Stimulated activated CD8-positive, alpha-beta memory T cell treated with anti-CD3 and anti-CD28 coated beads, Interleukin-15, amount 100 ng/mL, for 48 hours (primary cell): ENCODE measurements at places on chromosomes 3 and 15.

GRCh38 chr15:80500021-80500420 is 95.8 kb downstream of the ARNT2 start:
- no peak for DNase-seq

- DNase-seq = no peak
These were observed 775 bp upstream of the MAPK6 start for GRCh38 chr15:52018244-52018643.

DNA sequence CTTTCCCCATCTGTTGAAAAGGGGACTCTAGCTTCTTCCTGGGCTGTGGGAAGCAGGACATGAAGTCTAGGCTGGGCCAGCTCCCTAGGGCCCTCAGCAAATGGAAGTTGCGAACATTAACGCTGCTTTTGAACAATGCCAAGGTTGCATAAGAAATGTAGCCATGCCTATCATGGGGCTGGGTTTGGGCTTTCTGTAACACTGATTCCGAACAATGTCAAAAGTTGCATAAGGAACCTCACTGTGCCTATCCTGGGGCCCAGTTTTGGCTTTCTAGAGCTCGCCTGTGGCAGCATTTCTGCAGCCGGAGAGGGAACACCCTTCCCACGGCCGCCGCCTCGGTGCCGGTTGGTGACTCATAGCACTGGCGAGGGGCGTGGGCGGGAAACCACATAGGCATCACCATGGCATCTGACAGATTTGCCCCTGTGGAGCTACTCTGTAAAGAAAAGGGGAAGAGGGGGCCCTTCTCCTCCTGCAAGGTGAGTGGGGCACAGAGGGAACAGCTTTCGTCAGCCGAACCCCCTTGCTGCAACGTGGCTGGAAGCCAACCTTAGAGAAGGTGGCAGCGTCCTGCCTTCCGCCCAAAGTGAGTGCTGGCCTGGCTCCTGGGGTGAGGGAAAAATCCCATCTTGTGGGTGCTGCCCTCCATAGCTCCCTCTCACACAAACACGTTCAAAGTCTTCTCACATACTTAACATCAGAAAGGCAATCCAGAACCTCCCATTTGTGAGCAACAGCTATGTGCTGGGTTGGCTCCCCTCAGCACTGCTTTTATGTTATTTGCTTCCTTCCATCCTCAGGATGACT is 46.6 kb upstream of the ATP2B2 start:
- peak; percentile 82 for DNase-seq

GRCh38 chr3:125126323-125126722 is 70.5 kb upstream of the HEG1 start:
- DNase-seq = no peak

DNA sequence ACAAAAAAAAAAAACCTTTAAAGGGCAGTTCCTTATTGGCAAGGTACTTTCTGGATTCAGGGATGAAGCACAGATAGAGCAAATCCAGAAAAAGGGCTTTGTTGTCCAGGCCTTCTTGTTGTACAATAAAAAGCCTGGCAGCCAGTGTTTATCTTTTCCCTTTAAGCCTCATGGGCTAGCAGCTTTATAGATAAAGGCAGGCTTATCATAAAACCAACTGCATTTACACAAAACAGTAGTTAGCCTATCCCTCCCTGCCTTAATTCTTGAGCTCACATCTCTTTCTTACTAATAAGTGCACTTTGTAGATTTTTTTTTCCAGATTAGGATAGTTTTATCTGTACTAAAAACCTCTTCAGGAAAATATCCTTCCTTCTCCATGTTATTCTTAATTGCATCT is 662.8 kb upstream of the CCDC54 start:
- no peak for DNase-seq

- no peak for DNase-seq
These were observed 32.8 kb downstream of the TKT start for GRCh38 chr3:53223025-53223424.

GRCh38 chr3:4309491-4310128 is 6.4 kb downstream of the SETMAR start:
- DNase-seq = no peak

GRCh38 chr3:2727101-2727500 is 383.1 kb downstream of the IL5RA start:
- DNase-seq = no peak

DNA sequence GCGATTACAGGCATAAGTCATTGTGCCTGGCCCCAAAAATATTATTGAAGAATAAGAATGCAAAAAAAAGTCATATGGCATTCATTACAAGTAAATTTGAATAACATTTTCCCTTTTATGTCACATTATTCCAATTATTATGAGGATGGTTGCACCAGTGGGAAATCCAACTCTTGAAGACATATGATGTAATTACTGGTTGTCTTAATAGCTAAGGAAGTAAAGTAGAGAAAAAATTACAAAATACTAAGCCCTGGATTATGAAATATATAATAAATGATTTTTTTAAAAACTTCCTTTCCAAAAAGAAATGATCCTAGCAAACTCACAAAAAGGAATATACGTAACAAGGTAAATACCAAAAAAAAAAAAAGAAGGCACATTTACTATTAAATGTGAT is 98.9 kb downstream of the FMN1 start:
- DNase-seq = no peak

- DNase-seq = no peak
These were observed 6.4 kb upstream of the NR1D2 start for GRCh38 chr3:23938688-23939087.

- no peak for DNase-seq
These were observed 76.0 kb downstream of the ZBBX start for GRCh38 chr3:167304077-167304476.

DNA sequence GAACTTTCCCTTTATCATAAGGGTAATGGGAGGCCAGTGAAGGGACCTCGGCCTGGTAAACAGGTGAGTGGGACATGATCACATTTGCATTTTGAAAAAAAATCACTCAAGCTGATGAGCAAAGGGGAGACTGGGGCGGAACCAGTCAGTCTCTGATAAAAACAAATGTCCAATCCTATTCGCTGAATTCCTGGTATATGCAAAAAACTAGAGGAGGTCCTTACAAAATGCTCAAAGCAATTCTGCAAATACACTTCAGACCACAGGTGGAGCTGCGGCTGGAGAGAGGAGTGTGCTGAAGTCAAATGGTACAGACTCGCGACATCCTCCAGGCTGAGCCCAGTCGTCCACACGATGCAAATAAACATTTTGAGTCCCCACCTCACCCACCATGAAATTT is 166.7 kb downstream of the FOXP1 start:
- no peak for DNase-seq

- no peak for DNase-seq
These were observed 49.7 kb downstream of the GATM start for GRCh38 chr15:45328663-45329062.

DNA sequence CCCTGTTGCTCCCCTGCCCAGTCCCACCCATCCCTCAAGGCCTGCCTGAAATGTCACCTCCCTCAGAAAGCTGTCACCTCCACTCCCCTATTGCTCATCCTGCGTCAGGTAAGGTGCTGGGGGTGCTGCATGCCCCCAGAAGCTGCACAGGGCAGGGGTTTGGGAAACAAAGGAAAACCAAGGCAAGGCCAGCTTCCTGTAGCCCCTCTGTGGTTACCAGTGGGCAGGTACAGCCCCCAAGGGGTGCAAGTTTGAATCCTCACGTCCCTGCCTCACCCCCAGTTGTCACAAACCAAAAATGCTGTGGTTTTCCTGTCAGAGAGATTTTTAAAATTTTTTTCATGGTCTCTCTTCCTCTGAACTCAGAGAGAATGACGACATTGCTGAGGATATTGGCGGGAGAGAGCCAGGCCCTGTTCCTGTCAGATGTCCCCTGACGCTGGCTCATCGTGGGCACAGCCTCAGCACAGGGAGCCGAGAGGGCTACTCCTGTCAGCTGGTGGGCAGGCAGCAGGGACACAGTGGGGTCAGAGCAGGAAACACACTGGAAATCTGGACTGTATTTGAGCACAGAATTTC is 27.0 kb downstream of the PSTPIP1 start:
- peak; percentile 53 for DNase-seq

DNA sequence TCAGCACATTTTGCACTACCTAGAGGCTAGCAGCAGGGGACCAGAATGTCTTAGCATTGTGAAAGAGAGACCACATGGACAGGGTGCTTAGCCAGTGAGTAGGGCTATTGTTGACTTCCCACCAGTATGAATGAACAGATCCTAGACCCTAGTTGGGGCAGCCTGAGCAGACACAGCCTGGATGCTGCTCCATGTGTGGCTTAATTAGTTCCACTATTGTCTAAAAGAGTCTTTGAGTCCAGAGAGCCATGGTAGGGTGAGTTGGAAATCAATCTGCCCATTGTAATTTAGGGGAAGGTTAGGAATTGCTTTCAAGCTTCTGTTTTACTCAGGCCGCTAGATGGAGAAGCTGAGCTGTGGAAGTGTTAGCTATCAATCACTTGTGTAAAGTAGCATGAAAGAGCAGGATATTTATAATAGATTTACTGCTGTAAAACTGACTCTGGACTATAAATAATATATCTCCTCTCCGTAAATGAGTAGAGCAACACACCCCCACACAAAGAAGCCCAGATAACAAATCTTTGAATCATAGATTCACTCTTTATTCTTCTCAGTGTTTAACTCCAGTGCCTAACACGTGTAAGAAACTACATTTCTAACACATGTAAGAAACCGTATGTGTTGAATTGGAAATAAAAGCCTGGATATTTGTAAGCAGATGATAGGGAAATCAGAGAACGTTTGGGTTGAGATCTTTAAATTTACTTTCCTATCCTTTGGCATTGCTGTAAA is 4.1 kb upstream of the GCSAM start:
- no peak for DNase-seq

DNA sequence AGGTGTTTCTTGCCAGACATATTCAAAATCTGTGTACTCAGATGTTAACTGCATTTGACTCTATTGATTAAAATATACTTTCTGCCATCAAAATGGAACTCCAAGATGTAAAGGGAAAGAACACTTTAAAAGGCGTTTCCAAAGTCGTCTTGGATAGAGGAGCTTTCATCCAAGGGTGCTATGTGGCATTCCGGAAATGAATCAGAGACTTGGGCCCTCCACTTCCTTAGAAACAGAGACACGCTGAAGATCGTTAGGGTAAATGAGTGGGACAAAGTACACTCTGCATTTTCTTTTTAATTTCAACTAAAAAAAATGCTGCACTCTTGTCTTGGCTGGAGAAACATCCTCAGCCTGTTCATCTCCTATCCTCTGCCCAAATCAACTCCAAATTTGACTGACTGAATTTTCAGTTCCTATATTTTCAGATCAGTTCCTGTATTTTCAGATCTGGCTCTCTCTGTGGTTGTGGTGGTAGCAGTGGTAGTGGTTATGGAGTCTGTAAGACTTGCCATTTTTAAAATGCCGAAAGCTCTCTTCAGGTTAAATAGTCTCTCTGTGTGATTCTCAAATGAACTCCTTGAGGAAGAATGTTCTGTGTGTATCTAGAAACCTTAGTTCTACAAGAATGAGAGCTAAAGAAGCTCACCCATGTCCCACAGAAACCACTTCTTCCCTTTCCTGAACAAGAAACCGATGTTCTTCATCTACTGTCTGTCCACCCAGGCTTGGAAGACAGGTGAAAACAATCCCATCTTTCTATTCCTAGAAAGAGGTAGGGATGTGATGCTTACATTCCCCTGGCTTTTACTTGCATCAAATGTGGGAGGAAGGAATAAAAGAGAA is 156.8 kb upstream of the ICE2 start:
- no peak for DNase-seq

GRCh38 chr3:171525437-171525836 is 65.2 kb upstream of the TNIK start:
- no peak for DNase-seq

DNA sequence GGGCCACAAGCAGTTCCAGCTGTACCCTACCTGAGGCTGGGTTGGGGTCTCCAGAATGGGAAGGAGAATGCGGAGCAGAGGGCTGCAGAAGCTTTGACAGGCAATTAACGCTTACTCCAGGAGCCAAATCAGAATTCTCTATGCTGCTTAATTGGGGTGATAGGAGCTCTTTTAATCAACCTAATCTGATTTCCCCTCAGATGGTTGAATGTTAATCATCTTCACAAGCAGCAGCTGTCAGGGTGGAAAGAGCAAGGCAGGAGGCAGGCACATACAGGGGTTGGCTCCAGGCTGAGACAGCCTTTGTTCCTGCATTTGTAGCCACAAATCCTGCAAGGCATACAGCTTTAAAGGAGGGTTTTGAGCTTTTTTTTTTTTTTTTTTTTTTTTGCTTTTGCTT is 2.6 kb downstream of the CILP start:
- no peak for DNase-seq

DNA sequence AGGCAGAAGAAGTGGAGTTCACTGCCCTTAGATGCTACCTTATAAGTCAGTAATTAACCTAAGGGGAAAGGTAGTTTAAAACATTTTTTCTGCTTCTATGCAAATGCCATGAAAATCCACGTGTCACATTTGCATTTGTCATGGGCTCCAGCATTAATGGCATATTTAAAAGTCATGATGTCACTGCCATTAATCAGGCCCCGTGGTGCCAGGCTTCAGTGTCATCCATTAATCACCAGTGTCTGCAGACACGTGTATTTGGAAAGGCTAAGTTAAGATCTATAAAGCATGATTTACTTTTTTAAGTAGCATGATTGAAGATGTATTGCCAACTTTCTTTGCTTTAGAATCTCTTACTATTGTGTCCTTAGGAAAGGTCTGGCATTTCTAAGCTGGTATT is 857.8 kb downstream of the TUSC7 start:
- no peak for DNase-seq

- no peak for DNase-seq
These were observed 158.8 kb downstream of the SLCO3A1 start for GRCh38 chr15:92012368-92012629.

DNA sequence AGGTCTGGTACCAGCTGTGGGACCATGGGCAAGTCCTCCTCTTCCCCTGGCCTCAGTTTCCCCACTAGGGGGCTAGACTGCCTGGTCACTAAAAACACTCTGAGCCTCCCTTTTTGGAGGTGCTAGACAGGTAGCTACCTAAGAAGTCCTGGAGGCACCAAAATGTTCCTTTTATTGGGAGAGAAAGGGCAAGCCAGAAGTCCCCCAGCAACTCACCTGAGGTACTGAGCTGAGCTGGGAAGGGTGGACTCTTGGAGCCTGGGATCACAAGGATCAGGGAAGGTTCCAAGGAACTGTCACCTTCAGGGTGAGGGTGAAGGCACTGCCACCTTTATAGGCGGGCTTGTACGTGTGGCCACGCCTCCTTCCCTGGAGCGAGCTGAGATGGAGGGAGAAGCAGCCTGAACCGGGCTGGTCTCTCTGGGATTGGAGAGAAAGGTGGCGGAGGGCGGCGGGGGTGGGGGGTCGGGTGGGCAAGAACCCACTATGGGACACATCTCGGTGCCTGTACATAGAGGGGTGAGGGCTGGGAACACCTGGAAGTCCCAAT is at the start of gene CYP1A1:
Gene CYP1A1, minus strand, starts transcription at position 304 of the 550 bp plus-strand sequence. CDS start 2,431 bp downstream, outside the sequence.
- peak; percentile 8 for DNase-seq
